Cardiac fibroblast (primary cell): ENCODE measurements at places on chromosomes 7 and 10.
A peak's percentile ranks its signal among the peaks of the same experiment; 100 is the strongest.

GRCh38 chr10:52353205-52353604, 39.1 kb downstream of the DKK1 start:
- DNase-seq = no peak

- no peak for DNase-seq
Observed at GRCh38 chr7:5649641-5650040, 131.8 kb downstream of the RNF216 start.

DNA sequence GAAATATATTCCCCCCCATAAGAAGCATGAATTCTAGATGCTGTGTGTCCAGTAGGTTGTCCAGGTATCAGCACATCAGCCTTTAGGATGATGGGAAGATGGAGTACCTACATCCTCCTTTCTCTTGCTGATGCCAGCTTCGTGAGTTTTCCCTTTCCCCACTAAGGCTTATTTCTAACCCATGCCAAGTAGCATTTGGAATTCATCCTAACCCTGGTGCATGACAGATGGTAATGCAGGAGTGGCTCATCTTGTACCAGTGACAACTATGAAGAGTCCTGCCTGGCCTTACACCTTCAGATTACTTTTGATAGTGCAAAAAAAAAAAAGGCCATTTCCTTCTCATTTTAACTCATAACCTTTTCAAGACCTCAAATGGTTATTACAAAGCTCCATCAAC, 58.7 kb downstream of the ARHGAP21 start:
- no peak for DNase-seq

GRCh38 chr7:132650498-132650897, 74.2 kb upstream of the PLXNA4 start:
- DNase-seq = peak; percentile 51
